Stimulated activated CD8-positive, alpha-beta memory T cell treated with anti-CD3 and anti-CD28 coated beads, Interleukin-4, amount 100 ng/mL, for 1 hour (primary cell): ENCODE measurements at places on chromosomes 6 and 20.

GRCh38 chr6:111978532-111979149 is 75.3 kb upstream of the CCN6 start:
- no peak for DNase-seq

GRCh38 chr20:40984496-40984895 is 44.1 kb upstream of the TOP1 start:
- no peak for DNase-seq

GRCh38 chr6:16196984-16197546 is 41.3 kb upstream of the GMPR start:
- DNase-seq: no peak

GRCh38 chr20:31410011-31410410 is 4.0 kb upstream of the DEFB121 start:
- no peak for DNase-seq

GRCh38 chr6:156910938-156911337 is 133.8 kb downstream of the ARID1B start:
- DNase-seq: no peak

DNA sequence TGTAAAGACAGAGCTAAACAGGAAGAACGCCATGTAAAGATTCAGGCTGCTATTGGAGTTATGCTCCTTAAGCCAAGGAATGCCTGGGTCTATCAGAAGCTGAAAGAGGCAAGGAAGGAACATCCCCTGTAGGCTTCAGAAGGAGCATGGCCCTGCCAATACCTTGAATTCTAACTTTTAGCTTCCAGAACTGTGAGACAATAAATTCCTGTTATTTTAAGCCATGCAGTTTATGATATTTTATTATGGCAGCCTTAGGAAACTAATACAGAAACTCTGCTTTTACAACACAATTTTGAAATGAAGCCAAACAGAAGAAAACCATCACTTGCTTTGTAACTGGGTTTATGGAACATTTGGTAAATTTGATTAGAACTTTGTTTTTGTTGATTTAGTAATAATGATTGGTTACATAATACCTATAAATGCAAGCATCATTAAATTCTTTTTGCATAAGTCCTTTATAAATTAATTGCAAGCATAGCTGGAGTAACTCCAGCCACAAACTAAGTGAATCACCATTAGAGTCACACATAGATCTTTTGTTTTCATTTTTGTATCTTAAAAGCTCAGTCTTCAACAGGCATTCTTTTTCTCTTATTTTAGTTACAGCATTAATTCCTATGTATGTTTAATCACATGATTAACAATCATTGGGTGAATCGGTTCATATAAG is 33.5 kb upstream of the TSPYL1 start:
- DNase-seq: no peak

DNA sequence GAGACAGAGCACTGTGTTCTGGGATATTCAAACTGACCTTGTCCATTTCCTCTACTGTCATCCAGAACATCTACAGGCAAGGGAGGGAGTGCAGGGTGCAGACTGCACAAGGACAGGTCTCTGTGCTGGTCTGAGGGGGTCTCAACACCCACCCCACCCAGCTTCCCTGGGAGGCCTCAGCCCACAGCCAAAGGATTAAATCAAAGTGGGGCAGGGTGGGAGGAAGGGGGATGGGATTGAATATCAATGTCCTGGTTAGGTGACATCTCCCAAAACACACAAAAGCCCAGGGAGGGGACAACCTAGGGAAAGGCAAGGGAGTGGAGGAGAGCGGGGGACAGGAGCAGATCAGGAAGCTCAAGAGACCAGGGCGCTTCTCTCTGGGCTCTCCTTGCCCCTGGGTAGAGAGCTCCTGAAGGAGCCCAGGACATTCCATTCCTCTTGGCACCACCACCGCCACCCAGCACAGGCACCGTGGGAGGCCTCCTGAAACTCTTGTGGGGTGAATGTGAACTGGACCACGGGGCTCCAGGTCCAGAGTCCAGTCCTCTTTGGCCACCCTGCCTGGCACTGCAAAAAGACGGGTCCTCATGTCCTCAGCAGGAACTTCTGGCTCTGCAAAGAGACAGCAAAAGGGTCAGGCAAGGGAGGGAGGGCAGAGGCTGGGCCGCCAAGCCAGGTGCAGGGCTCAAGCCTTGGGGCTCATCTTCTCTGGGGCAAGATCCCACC is 73.9 kb downstream of the JPH2 start:
- DNase-seq: no peak

DNA sequence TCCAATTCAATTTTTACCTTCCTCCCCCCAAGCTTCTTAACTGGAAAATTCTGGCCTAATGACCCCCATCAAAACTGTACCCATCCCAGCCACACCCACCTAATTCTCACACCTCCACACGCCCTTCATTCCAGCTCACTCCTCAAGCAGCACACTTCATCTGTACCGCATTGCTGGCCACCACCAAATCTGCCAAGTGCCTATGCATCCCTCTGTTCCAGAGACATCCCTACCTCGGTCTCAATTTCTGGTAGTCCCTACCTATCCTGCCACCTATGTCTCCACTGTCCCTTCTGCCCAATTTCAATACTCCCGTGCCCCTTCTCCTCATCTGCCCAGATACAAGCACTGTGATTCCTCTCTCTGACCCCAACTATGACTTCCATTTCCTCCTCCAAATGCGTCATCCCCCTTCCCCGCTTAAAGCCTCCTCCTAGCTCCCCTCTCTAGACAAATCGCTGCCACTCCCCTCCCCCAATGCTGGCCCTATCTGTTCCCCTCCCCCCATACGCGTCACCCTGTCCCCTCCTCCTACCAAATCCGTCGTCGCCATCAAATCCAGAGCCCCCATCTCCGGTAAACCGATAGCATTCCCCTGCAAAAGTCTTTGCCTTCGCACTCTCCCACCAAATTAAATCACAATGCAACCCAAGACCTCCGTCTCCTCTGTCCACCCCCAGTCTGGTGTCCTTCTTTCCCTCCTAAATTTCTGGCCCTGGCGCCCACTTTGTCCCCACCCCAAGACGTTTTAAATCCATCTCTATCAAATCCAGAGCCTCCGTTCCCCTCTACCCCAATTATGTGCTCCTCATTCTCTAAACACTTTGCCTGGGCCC is 1.2 kb downstream of the MTCH1 start:
- peak; percentile 13 for DNase-seq

DNA sequence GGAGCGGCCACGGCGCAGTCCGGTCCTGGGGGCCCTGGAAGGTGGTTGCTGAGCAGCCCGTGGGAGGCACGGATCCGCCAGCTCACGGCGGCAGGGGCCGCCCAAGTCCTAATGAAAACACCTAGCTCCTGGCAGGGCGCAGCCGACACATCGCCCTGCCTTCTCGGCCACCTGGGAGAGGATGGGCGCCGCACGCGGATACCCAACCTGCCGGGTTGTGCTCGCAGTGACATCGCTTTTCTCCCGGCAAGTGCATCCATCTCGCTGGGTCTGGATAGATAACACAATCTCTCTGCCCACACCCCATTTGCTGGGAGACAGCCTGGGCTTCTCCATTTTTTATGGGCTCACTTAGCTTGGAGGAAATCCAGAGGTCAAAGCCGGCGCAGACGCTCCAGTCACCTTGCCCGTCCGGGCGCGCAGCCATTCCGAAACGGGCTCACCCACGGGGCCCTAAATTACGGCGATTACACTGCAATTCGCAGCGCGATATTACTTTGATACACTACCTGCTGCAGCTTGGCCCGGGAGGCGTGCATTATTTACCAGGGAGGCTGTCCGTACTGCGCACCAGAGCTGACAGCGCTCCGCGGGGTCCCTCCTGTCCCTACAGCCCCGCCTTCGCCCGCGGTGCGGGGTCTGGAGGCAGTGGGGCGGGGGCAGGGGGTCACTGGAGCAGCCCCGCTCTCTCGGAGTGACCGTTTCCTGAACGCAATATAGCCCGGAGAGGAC is 36.2 kb upstream of the CCDC167 start:
- no peak for DNase-seq

- no peak for DNase-seq
These were observed 15.0 kb downstream of the ELOVL5 start for GRCh38 chr6:53333439-53334408.

GRCh38 chr20:64245746-64246595 is 9.6 kb upstream of the PCMTD2 start:
- no peak for DNase-seq

DNA sequence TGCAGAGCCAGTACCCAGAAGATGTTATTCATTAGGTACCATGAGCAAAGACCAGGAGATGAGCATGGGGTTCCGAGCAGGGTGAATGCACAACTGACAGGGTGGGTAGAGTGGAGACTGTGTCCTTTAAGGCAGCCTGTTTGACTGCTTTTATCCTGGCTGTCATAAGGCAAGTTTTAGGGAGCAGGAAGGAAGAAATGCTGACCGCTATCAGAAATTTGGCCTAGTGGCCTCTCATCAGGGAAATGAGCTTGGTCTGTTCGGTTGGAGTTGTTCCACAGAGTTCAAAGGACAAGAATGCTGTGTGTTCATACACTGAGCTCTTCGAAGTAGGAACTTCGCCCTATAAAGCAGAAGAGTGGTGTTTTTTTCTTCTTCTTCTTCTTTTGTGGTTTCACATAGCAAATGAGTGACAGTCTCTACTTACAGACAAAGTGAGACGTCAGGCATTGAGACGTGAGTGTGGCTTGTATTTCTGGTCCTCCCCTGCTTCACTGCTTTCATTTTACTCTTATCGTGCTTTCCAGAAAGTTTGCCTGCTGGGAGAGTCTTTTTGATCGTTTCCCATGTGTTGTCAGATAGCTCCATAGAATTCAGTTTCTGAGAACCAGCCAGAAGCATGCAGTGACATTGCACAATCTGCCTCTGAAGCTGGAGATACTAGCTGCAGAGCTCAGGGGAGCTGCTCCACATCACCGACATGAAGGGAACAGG is at the start of gene CASS4:
CASS4 (plus strand) TSS at position 502 of the 714 bp plus-strand sequence; CDS start at position 701, 199 bp downstream.
- DNase-seq: no peak

DNA sequence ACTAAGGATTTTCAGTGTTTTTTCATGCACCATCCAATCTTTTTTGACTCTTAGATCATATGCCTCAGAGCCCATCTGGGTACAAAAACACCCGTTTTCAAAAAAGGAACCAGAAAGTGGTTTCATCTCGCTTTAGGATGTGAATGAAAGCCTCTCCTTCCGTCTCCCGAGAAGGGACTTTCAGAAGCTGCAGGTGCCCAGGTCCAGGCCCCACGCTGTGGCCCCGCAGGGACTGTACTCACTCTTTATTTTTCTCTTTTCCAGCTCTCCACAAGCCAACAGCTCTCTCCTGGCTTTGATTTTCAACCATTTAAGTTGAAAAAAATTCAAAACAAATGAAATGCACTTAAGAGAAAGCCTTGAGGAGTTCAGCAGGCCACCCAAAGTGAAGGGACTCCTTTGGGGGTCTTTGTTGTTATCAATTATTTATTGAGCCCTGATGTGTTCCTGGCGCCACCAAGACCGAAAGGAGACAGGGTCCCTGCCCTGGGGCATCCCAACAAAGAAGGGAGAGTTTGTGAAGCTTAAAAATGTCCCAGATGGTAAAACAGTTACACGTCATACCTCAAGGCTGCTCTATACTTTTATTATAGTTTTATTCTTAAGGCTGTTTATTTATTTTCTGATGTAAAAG is 467.3 kb downstream of the PREX1 start:
- DNase-seq: no peak

DNA sequence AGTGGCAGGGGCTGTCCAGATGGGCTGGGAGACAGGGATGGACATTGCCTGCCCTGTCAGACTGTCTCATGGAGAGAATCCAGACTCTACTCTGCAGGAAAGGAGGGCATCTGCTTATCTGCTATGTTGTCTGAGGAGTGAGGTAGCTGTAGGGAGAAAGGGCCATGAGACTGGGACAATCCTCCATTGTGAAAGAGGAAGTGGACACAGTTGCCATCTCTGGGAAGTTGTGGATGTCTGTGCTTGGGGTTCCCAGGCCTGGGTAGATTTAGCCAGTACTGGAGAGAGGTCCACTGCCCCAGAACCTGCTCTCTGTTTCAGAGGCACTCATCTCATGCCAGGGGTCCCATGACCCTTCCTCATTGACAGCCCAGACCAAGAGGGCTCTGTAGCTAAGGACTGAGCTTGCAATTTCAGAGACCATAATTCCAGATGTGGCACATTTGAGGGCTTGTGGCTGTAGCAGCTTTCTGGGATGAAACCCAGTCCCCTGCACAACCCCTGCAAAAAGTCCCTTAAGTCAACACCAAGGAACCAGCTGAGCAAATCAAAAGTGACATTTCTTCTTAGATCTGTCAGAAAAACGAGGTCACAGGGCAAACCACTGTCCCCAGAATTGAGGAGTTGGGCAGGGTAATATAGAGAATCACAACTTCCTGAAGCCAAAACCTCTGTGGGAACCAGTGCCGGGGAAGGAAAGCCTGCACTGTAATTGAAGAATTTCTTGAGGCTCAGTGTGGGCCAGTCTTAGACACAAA is 4.1 kb upstream of the SIRPG start:
- DNase-seq: no peak

- DNase-seq: no peak
These were observed 29.6 kb downstream of the BACH2 start for GRCh38 chr6:90266905-90267621.

- DNase-seq: no peak
These were observed 13.4 kb upstream of the TNFAIP3 start for GRCh38 chr6:137853569-137854213.

DNA sequence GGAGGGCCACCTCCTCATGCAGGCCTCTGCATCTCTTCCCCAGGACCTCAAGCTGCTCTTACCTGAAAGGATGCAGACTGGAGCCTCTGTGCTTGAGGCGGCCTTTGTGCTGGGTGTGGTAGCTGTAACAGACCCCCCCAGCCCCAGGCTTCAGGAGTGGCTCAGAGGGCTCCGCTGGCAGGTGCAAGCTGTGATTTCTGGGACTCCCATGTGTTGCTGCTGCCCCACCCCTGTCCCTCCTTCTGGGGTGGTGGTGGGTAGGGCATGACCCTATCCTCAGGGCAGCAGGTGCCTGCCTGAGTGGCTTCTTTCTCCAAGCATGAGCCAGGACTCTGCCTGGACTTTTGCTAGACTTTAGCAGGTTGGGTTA is 121.2 kb downstream of the SULF2 start:
- no peak for DNase-seq

DNA sequence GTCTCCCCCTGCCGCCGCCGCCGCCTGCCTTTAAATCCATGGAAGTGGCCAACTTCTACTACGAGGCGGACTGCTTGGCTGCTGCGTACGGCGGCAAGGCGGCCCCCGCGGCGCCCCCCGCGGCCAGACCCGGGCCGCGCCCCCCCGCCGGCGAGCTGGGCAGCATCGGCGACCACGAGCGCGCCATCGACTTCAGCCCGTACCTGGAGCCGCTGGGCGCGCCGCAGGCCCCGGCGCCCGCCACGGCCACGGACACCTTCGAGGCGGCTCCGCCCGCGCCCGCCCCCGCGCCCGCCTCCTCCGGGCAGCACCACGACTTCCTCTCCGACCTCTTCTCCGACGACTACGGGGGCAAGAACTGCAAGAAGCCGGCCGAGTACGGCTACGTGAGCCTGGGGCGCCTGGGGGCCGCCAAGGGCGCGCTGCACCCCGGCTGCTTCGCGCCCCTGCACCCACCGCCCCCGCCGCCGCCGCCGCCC is 474 bp downstream of the CEBPB start:
- peak; percentile 28 for DNase-seq

DNA sequence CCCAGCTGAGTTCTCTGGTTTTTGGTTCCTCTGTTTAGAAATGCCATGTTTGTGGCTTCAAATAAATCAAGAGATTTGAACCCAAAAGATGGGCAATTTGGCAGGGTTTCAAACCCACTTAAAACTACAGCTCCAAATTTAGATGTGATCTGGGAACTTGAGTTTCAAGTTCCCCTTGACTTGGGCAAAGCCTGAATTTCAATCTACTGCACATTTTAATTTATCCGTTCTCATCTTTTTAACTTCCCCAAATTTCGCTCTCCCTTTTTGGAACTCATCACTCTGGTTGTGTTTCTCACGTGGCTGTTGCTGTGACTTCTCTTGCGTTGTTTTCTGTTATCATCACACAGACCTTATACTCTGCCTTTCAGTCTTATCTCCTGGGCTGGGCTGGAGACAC is 230.9 kb downstream of the CDC5L start:
- DNase-seq: no peak

- no peak for DNase-seq
These were observed 47.9 kb downstream of the STK35 start for GRCh38 chr20:2149507-2149906.
